ENCODE measurements at places on chromosomes 16 and 17. TPM values are rescaled to one million over a fixed set of nuclear protein-coding genes. Genes with fewer than 3 reads are reported as not detected.

DNA sequence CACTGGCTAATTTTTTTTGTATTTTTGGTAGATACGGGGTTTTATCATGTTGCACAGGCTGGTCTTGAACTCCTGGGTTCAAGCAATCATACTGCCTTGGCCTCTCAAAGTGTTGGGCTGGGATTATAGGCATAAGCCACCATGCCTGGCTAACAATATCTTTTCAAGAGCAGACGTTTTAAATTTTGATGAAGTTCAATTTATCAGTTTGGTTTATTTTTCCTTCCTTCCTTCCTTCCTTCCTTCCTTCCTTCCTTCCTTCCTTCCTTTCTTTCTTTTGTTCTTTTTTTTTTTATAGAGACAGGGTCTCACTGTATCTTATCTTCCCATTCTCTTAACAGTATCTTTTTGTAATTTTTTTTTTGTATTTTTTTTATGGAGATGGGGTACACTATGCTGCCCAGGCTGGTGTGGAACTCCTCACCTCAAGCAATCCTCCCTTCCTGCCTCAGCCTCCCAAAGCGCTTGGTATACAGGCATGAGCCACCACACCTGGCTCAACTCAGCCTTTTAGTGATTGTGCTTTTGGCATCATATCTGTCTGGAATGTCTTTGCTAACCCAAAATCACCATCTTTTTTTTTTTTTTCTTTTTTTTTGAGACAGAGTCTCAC lies 13.6 kb upstream of the GIP start:
- no peak for DNase-seq

DNA sequence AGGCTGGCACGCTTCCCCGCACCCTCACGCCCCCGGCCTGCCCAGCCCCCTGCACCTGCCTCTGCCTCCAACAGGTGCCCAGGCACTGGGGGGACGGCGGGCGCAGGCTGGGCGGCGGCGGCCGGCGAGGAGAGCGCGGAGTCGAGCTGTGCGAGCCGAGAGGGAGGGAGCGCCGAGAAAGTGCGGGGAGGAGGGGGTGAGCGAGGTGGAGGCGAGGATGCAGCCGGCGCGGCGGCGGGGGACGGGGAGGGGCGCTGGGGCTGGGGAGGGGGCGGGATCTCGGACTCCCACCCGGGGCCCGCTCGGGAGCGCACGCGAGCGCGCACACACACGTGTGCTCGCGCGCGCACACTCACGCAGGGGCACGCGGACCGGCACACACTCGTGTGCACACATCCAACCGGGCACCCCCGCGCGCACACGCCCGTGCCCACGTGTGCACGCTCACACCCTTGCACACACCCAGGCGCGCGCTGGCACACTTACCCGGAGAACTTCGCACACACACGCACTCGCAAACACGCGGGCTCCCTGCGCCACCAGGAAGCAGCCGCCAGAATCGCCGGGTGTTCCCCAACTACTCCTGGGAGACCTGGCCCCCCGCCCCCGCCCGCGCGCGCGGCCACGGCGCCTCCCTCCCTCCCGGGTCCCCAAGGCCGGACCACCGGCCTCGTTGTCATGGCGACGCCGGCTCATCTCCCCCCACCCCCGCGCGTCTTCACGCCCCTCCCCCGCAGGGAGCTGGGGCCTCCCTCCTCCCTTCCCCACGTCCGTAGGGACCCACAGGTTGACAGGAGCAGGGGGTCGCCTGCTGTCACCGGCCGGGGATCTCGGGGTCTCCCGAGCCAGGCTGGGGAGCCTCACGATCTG lies at the start of gene DOC2A:
TSS of gene DOC2A (minus strand) at position 184 of the 870 bp plus-strand sequence. CDS start 805 bp downstream, outside the sequence.
- DNase-seq: no peak

DNA sequence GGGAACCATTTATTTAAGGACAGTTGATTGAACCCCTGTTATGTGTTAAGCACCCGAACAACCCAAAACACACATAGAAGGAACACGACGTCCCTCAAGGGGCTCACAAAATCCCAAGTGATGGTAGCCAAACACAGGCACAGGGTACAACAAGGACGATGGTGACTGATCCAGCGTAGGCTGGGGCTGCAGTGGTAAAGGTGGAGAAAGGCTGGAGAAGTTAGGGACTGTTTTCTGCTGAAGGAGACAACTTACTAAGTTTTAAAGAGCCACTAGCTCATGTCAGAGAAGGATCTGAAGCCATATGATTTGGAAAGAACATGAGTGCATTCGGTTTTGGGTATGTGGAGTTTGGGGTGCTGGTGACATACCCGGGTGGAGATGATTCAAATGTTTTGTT lies 229.6 kb upstream of the TNRC6C start:
- DNase-seq: no peak

- peak; percentile 81 for DNase-seq
Observed at GRCh38 chr17:16991349-16992009, 19.6 kb upstream of the TNFRSF13B start.

GRCh38 chr17:27778183-27778582 lies 22.1 kb downstream of the NOS2 start:
- no peak for DNase-seq

GRCh38 chr17:69959283-69959682 lies 115.7 kb upstream of the KCNJ16 start:
- no peak for DNase-seq

DNA sequence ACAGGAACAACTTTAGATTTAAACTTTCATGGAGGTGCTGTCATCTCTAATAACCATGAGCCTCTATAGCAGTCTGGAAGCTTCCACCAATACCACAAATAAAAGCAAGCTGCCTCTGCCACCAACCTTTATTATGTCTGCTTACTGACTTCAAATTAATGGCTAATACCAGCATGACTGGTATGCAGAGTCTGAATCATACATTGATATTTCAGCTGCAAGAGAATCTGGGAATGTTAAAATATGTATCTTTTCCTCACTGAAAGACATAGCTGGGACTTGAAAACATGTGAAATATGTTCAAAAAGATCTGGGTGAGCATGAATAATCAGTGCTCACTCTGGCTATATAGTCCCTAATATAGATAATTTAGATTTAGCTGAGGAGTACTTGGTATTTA lies 488.6 kb downstream of the CDH8 start:
- no peak for DNase-seq

DNA sequence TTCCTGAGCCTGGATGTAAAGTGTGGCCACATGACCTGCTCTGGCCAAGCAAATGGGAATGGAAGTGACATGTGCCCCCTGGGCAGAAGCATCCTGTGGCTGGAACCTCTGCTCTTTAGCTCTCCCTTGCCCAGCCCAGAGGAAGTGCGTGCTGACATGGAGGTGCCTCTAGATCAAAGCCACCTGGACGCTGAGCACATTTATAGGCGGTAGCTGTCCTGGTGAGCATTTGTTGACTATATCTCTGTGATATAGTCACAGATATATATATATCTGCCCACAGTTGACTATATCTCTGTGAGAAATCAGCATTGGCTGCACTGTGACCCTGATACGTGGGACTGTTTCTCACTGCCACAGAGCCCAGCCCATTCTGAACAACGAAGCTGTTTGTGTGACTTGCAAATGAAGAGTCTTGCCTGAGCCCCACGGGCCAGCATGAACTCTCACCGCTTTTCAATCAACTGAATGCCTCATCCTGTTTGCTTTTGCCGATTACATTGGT lies 118.8 kb downstream of the C16orf95 start:
- no peak for DNase-seq

GRCh38 chr17:9383826-9384225 lies 191.8 kb downstream of the STX8 start:
- no peak for DNase-seq

DNA sequence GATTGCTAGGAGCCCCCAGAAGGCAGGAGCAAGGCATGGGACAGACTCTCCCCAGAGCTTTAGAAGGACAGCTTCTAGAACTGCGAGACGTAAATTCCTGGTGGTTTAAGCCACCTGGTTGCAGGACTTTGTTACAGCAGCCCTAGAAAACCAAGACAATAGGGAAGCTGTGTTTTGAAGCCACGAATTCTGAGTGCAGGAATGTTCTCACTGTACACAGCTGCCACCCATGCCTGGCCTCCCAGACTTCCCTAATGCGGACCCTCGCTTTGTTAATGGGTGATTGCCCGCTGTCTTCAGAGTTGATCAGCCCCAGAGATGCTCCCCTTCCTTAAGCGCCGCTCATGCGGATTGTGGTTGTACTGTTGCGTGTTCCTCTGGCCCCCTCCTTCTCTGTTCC lies 177.1 kb downstream of the MSI2 start:
- DNase-seq: no peak

DNA sequence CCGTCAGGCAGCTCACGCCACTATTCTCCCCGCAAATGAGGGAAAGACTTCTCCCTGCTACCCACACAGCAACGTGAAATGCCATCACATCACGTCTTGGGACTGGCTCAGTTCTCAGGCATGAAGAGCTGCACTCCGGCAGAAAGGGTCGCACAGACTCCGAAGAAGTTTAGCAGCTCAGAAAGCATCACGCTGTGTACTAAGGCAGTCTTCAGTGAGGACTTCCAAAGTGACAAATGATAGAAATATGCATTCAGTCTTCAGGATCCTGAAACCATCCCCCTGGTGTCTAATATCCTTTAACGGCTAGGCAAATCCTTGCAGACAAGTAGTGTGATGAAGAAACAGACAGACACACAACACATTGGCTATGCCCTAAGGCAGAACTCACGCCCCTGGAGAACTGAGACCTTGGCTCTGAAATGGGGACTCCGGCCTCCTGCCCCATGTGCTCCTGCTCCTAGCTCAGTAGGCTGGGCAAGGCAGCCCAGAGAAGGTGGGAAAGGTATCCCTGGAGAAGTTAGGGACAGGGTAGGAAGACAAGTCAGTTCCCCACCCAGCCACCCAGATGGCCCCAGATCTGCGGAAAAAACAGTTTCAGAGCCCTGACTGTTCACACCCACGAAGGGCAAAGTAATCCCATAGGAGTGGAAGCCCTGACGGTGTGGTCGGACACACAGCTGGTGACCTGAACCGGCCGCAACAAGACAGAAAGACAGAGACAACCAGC lies 1.6 kb downstream of the XYLT1 start:
- DNase-seq: no peak

GRCh38 chr16:5033256-5034166 lies at the start of gene NAGPA:
Gene NAGPA, minus strand, starts transcription at chr16:5033935. Its CDS starts 21 bp downstream, at chr16:5033914.
- DNase-seq: peak; percentile 92

GRCh38 chr17:57257195-57257894 lies 1.0 kb downstream of the MSI2 start:
- peak; percentile 44 for DNase-seq

DNA sequence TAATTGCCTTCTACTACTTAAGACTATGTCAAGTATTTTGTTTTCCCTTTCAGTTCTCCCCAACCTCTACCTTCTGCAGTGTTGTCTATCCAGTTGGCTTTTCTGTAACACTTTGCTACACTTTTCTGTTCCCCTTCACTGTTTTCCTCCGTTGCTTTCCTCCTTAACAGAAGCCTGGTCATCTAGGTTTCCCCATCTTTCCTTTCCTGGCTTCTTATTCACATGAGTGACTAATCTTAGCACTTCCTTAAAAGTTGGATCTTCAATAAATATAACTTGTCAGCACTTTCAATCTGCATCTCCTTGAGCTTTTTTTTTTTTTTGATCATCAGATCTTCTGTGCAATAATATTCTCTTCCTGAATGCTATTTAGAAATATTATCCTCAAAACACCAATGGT lies 2.8 kb upstream of the SLFN11 start:
- DNase-seq: no peak

DNA sequence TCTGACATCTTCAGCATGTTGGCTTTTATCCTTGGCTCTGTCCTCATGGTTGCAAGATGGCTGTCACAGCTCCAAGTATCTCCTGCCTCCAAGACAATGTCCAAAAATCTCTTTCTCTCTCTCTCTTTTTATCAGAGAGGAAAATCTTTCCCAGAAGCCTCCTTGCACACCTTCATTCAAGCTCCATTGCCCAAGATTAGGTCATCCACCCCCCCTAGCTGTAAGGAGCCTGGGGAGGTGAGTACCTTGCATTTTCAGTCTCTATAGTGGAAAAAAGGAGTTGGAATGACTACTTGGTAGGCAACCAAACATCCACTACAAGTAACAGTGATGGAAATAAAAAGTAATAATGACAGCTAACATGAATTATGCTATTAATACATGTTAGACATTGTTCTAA lies 22.0 kb upstream of the NSMCE1 start:
- no peak for DNase-seq

- no peak for DNase-seq
Observed at GRCh38 chr17:41864498-41864835, 756 bp downstream of the KLHL11 start.

- DNase-seq: no peak
Observed at GRCh38 chr16:30054451-30054850, 11.1 kb upstream of the ALDOA start.

GRCh38 chr16:66881014-66881417 lies 701 bp downstream of the PDP2 start:
- DNase-seq: no peak

DNA sequence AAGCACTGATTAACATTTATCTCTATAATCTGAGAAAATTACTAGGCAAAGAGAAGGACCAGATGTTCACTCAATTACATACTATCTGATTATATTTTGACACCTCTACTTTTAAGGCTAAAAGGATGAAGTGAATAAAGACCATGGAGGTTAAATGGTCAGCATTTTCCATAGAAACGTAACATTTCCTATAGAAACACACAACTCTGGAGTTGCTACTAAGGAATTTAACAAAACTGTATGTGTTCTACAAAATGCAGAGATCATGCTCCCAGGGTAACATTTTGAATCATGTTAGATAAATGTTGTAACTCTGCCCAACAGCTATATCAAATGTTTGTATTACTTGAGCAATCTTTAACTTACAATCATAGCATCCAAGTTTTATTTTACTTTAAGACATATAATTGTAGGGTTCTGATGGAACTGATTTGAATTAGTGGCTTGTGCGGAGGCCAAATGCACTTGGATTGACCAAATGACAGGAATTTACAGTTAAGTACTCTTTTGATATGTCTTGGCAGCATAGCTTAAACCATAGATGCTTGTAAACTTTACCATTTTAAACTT lies 97.7 kb downstream of the RPGRIP1L start:
- no peak for DNase-seq

- DNase-seq: no peak
Observed at GRCh38 chr17:49455272-49455861, 39.7 kb upstream of the NGFR start.

- no peak for DNase-seq
Observed at GRCh38 chr17:67601897-67602296, 115.8 kb upstream of the NOL11 start.

DNA sequence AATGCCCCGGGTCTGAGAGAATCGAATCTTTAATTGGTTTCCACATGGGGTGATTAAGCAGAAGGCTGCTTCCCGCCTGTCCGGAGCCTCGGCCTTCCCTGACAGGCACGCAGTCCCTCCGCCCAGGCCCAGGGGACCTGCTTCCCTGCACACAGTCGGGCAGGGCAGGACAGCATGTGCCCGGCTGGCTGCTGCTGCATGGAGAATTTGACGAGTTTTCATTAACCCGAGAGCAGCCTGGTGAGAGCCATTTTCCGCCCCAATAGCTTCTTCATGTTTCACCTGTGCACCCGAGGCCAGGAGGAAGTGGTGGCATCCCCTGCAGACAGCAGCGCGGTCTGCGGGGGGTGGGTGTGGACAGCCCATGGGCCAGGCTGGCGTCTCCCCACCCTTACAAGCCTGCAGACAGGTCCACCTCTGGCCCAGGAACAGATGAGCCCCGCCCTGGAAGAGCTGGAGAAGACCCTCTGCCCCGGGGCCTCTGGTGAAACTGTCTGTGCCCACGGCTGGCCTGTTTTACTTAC lies 67.0 kb downstream of the KLHDC4 start:
- no peak for DNase-seq

Gene CBX8
- total RNA-seq: 6.1 TPM

Gene PITPNC1
- 13.3 TPM for total RNA-seq

Gene ECI1
- total RNA-seq: 49.5 TPM

Gene HBM
- 30.2 TPM for total RNA-seq

Gene HOXB13
- 0.11 TPM for total RNA-seq

Gene KRT24
- total RNA-seq: not detected

Gene KRT9
- total RNA-seq: not detected

Gene SLX4
- total RNA-seq: 4.1 TPM

Gene KCNJ12
- 3.9 TPM for total RNA-seq

Gene SLC47A1
- total RNA-seq: 146 TPM

Gene KCTD13
- total RNA-seq: 22.2 TPM

Gene KRT222
- total RNA-seq: 3.1 TPM
